ENCODE measurements at places on chromosomes 4 and X. TPM values are rescaled to one million over a fixed set of nuclear protein-coding genes. Genes with fewer than 3 reads are reported as not detected.

GRCh38 chr4:89724716-89725115 lies 112.2 kb downstream of the SNCA start:
- no peak overlapping the region for H3K4me3 ChIP-seq
- no peak overlapping the region for H3K27ac ChIP-seq
- no peak for DNase-seq
- no peaks in the 10 kb centered on the region for H3K27me3 ChIP-seq
- H3K4me1 ChIP-seq: no peaks in the 10 kb centered on the region

GRCh38 chrX:50853399-50853798 lies 39.4 kb upstream of the SHROOM4 start:
- no peak overlapping the region for H3K27ac ChIP-seq
- no peaks in the 10 kb centered on the region for H3K27me3 ChIP-seq
- no peaks in the 10 kb centered on the region for H3K4me1 ChIP-seq
- no peak overlapping the region for H3K4me3 ChIP-seq

DNA sequence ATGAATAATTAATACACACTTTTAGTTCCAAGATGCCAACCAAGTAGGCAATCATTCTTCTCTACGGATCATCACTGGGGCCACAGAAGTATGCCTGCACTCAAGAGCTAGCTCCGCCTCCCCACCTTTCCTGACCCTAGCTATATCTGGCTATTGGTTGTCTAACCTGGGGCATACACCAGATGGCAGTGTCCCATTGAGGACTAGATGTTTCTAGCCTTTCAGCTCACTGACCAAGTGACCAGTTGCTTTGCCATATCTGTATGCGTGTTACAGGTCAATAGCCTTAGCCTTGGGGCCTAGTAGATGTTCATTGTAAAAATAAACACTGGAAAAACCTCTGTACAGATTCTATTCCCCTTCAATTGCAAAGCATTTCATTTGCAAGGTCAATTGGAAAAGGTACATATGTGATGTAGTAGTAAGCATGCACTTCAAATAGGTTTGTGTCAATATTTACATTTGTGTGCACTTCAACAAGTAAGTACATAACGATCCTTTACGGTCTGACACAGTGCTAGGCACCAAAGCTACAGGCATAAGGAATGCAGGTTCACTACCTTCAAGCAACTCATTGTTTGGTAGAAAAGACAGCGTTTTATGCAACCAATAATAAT lies 521.7 kb downstream of the PPARGC1A start:
- no peak overlapping the region for H3K4me3 ChIP-seq
- no peaks in the 10 kb centered on the region for H3K4me1 ChIP-seq
- no peaks in the 10 kb centered on the region for H3K36me3 ChIP-seq
- no peak overlapping the region for H3K27ac ChIP-seq

- H3K4me1 ChIP-seq: no peaks in the 10 kb centered on the region
- no peak overlapping the region for H3K4me3 ChIP-seq
- DNase-seq: peak; percentile 69
- no peak overlapping the region for H3K27ac ChIP-seq
- no peaks in the 10 kb centered on the region for H3K36me3 ChIP-seq
Measured at GRCh38 chr4:26145212-26145611, 175.6 kb upstream of the RBPJ start.

DNA sequence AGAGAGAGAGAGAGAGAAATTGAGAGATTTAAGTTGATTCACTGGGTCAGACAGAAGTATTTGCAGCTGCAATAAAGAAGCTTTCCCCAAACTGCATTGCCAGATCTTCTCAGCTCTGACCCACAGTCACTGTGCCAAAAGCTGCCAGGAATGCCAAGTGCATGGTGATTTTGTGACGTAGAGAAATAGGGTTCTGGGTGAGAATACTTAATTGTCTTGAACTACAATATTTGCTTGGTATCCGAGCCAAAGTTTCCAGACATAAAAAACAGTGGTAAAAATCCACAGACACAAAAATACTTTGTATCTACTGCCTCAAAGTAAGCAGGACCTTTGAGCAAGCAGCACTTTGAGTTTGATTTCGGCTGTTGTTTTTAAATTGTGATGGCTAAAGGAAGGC lies 331.1 kb downstream of the GRID2 start:
- H3K27ac ChIP-seq: no peak overlapping the region
- no peak for DNase-seq
- H3K4me1 ChIP-seq: peaks cover 4% of the 10 kb centered on the region
- H3K36me3 ChIP-seq: no peaks in the 10 kb centered on the region

DNA sequence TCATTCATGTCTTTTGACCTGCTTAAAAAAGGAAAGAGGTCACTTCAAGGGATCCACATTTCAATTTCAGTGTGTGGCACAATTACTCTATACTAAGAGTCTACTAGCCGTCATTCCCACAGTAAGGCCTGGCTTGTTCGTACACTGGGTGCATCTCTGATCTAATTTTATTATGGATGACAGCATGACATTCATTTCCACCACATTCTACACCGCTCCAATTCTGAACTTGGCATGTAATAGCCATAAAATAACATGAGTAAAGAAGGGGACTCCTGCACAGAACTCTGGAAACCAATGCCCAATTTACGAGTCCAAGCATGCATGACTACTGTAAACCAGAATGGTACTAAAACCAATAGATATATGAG lies 51.1 kb downstream of the HAND2 start:
- no peaks in the 10 kb centered on the region for H3K27me3 ChIP-seq
- no peaks in the 10 kb centered on the region for H3K36me3 ChIP-seq
- no peak for DNase-seq
- H3K27ac ChIP-seq: no peak overlapping the region
- H3K4me3 ChIP-seq: no peak overlapping the region

DNA sequence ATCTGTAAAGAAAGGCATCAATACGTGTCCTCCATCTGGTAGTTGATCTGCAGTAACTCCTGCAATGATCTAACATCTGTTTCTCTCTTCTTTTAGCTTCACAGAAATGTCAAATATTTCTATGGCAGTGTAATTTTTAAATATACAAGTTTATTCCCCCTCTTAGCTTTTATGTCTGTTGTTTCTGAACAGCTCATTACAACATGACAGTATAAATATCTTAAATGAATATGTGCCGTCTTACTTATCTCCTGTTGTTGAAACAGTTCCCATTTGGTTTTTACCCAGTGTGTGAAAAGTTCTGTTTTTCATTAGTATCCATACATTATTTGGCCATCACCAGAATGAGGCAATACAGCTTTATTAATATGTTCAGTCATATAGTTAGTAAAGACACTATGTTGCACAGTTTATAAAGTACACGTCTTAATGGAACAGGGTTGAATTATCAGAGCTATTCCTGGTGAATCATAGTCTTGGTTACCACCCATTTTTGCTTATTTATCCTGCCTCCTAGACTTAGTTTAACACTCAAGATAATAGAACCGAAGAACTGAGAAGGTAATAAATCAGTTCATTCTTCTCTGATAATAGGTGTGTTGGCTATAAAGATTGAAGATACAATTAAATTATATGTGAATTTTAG lies 321.6 kb downstream of the TENM3 start:
- H3K27ac ChIP-seq: no peak overlapping the region
- no peaks in the 10 kb centered on the region for H3K4me1 ChIP-seq
- no peaks in the 10 kb centered on the region for H3K27me3 ChIP-seq
- no peak for DNase-seq
- no peak overlapping the region for H3K4me3 ChIP-seq

GRCh38 chrX:1595711-1596060 lies 4.3 kb downstream of the AKAP17A start:
- no peak overlapping the region for H3K27ac ChIP-seq
- DNase-seq: no peak
- peaks cover 31% of the 10 kb centered on the region for H3K36me3 ChIP-seq
- no peak overlapping the region for H3K4me3 ChIP-seq
- H3K4me1 ChIP-seq: no peaks in the 10 kb centered on the region

- no peak for DNase-seq
- no peak overlapping the region for H3K27ac ChIP-seq
- H3K4me1 ChIP-seq: no peaks in the 10 kb centered on the region
- no peaks in the 10 kb centered on the region for H3K36me3 ChIP-seq
Measured at GRCh38 chr4:121519236-121519838, 138.5 kb upstream of the QRFPR start.

DNA sequence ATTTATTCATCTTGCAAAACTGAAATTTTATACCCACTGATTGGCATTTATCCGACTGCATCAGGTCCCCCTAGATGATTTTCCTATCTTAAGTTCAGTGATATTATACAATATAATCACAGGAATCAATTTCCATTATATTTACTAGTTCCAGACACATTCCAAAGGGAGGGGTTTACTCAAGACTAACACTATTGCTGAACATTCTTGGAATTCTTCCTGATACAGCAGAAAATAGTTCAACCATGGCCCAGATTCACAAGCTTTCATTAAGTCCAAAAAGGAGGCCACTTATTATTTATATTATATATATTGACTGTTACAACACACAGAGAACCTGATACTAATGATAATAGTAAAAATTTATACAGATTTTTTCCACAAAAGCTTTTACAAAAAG lies 2353.6 kb downstream of the PCDH7 start:
- no peak overlapping the region for H3K4me3 ChIP-seq
- H3K4me1 ChIP-seq: peaks cover 3% of the 10 kb centered on the region
- no peak for DNase-seq
- no peaks in the 10 kb centered on the region for H3K27me3 ChIP-seq
- no peaks in the 10 kb centered on the region for H3K36me3 ChIP-seq
- no peak overlapping the region for H3K27ac ChIP-seq

- peak; percentile 55 for DNase-seq
- peak overlapping the region; percentile 82 for H3K27ac ChIP-seq
- no peak overlapping the region for H3K4me3 ChIP-seq
- H3K4me1 ChIP-seq: no peaks in the 10 kb centered on the region
Measured at GRCh38 chrX:53089224-53089842, 4.6 kb upstream of the KANTR start.

- no peak overlapping the region for H3K4me3 ChIP-seq
- H3K27me3 ChIP-seq: no peaks in the 10 kb centered on the region
- H3K36me3 ChIP-seq: no peaks in the 10 kb centered on the region
- H3K27ac ChIP-seq: no peak overlapping the region
- DNase-seq: no peak
Measured at GRCh38 chr4:168656946-168657473, 160.2 kb downstream of the PALLD start.

GRCh38 chr4:168486912-168487281 lies 6.6 kb upstream of the DDX60L start:
- H3K36me3 ChIP-seq: no peaks in the 10 kb centered on the region
- no peaks in the 10 kb centered on the region for H3K27me3 ChIP-seq
- H3K4me3 ChIP-seq: no peak overlapping the region
- H3K4me1 ChIP-seq: no peaks in the 10 kb centered on the region
- H3K27ac ChIP-seq: peak overlapping the region; percentile 42

DNA sequence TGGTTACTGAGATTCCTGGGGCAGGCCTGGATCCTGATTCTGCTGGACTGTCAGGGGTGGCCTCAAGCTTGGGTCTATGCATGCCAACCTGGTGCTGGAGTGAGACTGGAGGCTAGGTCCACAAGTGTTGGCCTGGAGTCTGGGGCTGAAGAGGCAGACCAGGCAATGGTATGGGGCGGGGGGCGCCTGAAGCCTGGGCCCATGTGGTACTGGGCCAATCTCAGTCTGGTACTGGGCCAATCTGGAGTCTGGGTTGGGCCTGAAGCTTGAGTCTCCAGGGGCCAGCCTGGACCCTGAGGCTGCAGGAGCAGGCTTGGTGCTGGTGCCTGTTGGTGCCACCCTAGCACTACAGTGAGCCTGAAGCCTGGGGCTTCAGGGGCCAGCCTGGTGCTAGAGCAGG lies 108.9 kb upstream of the ZCCHC13 start:
- no peak for DNase-seq
- H3K27me3 ChIP-seq: no peaks in the 10 kb centered on the region
- H3K36me3 ChIP-seq: no peaks in the 10 kb centered on the region

GRCh38 chr4:10129196-10130177 lies 12.9 kb upstream of the WDR1 start:
- H3K27ac ChIP-seq: no peak overlapping the region
- H3K36me3 ChIP-seq: no peaks in the 10 kb centered on the region
- no peak overlapping the region for H3K4me3 ChIP-seq
- no peaks in the 10 kb centered on the region for H3K4me1 ChIP-seq

GRCh38 chrX:55129361-55129760 lies 40.5 kb downstream of the PAGE2 start:
- no peak overlapping the region for H3K4me3 ChIP-seq
- H3K27me3 ChIP-seq: no peaks in the 10 kb centered on the region
- no peak overlapping the region for H3K27ac ChIP-seq
- DNase-seq: no peak
- no peaks in the 10 kb centered on the region for H3K36me3 ChIP-seq

GRCh38 chr4:115058533-115058932 lies 54.9 kb downstream of the NDST4 start:
- no peak for DNase-seq
- no peaks in the 10 kb centered on the region for H3K4me1 ChIP-seq
- H3K4me3 ChIP-seq: no peak overlapping the region
- H3K36me3 ChIP-seq: no peaks in the 10 kb centered on the region

DNA sequence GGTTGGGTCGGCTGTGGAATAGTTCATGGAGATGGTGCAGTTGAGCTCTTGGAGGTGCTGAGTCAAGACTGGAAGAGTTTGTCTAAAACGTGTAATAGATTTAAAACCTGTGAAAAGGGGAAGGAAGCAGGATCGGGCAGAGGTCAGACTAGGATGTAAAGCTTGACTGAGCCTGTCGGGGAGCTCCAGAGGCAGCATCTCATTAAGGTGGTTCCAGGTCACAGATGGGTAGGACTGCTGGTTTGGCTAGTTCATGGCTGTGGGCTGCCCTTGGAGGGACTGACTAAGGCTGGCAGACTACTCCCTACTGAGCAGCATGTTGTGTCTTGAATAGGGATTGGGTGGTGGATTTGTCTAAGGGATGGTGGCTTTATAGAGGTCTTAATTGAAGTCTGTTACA lies 28.4 kb upstream of the WDR1 start:
- H3K36me3 ChIP-seq: no peaks in the 10 kb centered on the region
- no peaks in the 10 kb centered on the region for H3K27me3 ChIP-seq
- no peak for DNase-seq

DNA sequence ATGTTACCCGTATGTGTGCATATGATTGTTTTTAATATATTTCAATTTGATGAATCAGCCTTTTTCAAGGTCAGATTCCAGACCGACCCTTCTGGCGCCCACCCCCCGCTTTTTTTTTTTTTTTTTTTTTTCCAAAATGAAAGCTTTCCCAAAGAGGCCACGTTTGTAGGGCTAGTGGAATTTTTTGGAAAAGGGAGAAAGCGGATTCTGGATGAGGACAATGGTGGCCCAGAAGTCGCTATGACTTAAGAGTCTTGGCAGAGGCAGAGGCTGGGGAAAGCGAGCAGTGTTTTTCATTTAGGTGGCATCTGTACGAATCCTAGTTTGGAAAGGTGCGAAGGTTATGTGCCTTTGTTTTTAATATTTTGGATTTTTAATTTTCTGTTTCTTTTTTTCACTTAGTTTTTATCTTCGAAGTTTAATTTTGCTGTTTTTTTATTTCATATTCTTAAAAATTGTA lies 14.6 kb downstream of the NDUFB11 start:
- no peaks in the 10 kb centered on the region for H3K4me1 ChIP-seq
- peak overlapping the region; percentile 36 for H3K4me3 ChIP-seq
- H3K36me3 ChIP-seq: no peaks in the 10 kb centered on the region
- no peak overlapping the region for H3K27ac ChIP-seq
- no peaks in the 10 kb centered on the region for H3K27me3 ChIP-seq

GRCh38 chrX:153688071-153688470 lies 345 bp downstream of the SLC6A8 start:
- DNase-seq: no peak
- peaks cover 26% of the 10 kb centered on the region for H3K4me1 ChIP-seq
- H3K27me3 ChIP-seq: no peaks in the 10 kb centered on the region
- no peak overlapping the region for H3K27ac ChIP-seq
- H3K36me3 ChIP-seq: no peaks in the 10 kb centered on the region
- H3K4me3 ChIP-seq: peak overlapping the region; percentile 41

GYPA gene
- not detected for polyA plus RNA-seq

RRH gene
- 0.21 TPM for polyA plus RNA-seq

UCP1 gene
- not detected for polyA plus RNA-seq
